T-helper 9 cell (primary cell): ENCODE measurements at places on chromosomes 3 and 15.
A peak's percentile ranks its signal among the peaks of the same experiment; 100 is the strongest.

DNA sequence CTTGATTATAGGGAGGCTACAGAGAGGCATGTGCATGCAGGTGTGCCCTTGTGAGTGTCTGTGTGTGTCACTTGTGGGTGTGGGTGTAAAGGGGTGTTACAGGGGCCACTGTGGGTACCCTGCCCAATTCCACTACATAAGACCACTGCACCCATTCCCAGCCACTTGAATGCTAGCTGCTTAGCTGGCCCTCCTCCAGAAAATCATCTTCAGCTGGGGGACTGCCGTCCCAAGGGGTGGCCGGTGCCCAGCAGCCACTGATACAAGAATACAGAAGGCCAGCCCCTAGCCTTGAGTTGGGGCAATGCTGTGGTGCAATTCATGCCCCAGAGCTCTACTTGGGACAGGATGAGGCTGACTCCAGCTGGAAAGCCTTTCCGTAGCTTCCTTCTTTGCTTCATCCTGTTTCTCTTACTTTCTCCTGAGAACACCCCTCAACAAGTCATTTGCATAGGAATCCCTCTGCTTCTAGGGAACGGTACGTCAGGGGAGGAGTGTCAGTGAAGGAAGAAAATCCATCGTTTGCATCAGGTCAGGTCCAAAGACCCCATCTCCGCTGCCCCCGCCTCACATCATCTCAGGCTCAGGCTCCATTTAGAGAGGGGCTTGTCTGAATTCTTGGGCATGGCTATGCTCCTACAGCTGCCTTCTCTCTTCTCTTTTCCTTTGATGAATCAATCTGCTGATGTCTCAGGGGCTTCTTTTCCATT, 72.0 kb downstream of the SCN5A start:
- DNase-seq, result no peak

GRCh38 chr3:145266368-145266767, 894.6 kb downstream of the PLOD2 start:
- DNase-seq, result no peak

DNA sequence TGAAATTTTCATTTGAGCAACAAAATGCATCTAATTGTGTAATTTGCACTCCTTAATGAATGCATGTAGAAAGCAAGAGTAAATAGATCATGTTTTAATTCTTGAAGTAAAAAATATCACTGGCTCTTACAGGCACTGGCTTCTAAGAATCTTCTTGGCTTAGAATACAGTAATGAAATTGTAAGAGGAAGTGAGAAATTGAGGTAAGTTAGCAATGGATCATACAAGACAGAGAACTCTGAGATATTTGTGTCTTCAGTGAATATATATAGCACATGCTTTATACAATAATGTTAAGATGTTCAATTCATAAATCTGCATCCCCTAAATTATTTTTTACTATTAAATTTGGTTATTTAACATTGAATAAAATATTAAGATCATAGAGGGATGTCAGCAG, 465.0 kb downstream of the CNTN3 start:
- no peak for DNase-seq

GRCh38 chr3:16512435-16513140, 911 bp downstream of the RFTN1 start:
- DNase-seq, result peak; percentile 38

DNA sequence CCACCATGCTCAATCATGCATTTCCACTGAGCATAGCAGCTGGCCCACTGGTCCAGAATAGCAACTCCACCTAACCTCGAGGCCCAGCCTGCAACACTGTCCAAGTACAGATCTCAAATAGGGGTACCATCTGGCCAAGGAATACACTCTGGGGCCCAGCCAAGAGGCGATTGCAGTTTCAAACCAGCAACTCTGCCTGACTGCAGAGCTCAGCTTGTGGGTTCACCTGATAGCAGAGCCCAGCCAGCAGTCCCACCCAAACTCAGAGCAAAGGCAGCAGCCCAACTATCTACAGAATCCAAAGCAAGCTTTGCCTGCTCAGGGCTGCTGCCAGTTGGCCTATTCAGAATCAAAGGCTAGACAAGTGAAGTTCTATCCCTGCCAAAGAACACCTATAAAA, 30.5 kb downstream of the POLQ start:
- DNase-seq, result no peak

- no peak for DNase-seq
Observed at GRCh38 chr3:137219801-137220445, 262.1 kb downstream of the IL20RB start.

DNA sequence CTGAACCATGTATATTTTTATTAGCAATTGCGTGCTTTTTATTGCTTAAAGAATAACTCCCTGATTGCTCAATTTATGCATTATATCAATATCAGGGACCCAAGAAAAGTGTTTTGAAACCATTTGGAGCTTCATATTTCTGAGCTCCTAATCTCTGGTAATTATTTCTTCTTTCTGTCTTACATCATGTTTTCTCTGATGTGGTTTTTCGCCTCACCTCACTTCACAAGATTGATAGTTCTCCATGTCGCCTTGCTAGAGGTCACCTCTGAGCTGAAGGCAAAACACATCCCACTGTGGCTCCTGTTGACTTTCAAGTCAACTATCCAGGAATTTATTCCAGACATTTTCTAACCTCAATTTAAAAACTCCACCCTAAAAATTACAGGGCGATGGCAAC, 837.4 kb downstream of the CADM2 start:
- DNase-seq, result no peak

- no peak for DNase-seq
Observed at GRCh38 chr3:86969500-86970189, 21.3 kb downstream of the VGLL3 start.

DNA sequence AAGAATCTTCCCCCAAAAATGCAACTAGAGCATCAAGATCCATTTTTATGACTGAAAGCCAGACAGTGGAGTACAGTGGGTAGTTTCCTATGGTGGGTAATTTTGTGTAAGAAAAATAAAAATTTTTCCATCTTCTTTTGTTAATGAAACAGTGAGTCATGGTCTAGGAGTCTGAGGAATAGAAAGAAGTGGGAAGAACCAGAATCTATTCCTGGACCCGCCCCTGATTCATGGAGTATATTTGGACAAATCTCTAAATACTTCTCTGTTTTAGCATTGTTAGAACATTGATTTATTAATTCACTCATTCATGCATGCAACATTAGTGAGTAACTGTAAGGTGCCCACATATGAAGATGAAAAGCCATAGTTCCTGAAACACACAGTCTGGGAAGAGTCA, 304.5 kb upstream of the GPR149 start:
- DNase-seq, result no peak

DNA sequence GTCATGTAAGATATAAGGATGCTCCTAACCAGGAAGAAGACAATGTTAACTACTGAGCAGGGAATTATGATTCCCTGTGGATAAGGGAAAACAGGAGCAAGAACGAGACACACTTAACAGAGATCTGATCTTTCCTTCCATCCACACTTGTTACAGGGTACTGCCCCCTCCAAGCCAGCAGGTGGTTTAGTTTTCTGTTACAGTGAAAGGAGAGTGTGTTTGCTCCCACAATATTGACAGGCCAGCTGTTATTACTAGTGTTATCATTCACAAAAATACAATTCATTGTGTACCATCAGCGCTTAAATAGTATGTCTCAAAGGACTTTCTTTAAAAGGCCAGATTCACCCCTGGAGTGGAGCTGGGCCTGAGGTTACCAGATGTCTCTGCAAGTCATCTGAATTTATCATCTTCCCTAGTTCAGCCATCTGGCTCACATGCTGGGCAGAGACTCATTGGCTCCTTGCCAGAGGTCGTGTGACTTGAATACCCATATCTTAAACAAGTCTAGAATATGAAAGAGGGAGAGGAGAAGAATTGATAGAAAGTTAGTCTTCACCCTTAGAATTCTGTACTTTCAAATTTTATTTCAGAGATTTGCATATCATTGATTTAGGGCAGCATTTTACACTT, 16.8 kb upstream of the FMN1 start:
- no peak for DNase-seq

GRCh38 chr3:4314688-4315087, 11.5 kb downstream of the SETMAR start:
- no peak for DNase-seq

DNA sequence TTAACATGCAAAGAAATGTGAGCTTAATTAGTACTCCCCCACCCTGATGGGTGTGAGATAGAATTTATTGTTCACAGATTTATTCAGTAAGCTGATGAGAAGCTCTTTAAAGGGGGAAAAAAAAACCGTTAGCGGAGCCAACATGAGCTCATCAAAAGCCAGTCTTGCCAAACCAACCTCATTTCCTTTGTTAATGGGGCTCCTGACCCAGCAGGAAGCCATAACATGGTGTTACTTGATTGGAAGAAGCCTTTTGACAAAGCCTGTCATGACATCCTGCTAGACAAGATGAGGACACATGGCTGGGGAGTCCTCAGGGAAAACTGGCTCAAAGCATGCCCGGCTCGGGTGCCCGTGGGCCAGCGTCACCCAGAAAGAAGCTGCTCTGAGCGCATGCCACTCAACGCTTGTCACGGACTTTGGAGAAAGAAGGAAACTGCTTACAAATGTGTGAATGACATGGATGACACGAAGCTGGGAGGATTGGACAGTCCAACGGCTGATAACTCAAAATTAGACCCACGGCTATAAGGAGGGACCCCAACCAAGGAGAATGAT, 64.6 kb downstream of the SLCO2A1 start:
- DNase-seq, result no peak

DNA sequence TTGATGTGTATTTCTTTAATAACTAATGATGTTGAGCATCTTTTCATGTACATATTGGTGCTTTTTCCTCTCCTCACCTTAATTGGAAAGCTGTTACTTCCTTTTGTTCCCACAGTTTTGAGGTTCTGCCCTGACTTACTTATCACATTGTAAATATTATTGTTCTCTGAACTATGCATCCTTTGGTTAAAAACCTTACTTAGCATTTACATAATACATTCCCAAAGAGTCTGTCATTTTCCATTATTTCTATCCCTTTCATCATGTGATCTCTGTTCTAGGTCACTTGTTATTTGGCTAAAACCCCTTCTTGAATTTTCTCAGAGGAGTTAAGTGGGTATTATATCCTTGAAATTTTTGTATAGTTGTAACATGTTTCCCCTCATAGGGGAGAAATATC, 33.0 kb downstream of the SLC12A6 start:
- no peak for DNase-seq

DNA sequence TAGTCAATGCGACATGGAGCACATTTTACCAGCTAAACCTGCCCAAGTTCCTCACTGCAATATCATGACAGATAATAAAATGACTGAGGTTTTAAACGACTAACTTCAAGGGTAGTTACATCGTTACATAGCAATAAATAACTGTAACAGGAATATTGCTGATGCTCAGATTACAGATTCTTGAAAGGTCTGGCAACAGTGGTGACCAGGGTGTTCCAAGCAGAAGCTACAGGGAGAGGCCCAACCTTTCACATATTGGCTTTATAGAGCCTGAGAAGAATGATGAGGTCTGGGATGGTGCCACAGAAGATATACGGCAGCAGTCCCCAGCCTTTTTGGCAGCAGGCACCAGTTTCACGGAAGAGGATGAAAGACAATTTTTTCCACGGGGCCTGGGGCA, 51.1 kb upstream of the CSPG5 start:
- no peak for DNase-seq

- no peak for DNase-seq
Observed at GRCh38 chr15:78203346-78204225, 30.8 kb downstream of the ACSBG1 start.

DNA sequence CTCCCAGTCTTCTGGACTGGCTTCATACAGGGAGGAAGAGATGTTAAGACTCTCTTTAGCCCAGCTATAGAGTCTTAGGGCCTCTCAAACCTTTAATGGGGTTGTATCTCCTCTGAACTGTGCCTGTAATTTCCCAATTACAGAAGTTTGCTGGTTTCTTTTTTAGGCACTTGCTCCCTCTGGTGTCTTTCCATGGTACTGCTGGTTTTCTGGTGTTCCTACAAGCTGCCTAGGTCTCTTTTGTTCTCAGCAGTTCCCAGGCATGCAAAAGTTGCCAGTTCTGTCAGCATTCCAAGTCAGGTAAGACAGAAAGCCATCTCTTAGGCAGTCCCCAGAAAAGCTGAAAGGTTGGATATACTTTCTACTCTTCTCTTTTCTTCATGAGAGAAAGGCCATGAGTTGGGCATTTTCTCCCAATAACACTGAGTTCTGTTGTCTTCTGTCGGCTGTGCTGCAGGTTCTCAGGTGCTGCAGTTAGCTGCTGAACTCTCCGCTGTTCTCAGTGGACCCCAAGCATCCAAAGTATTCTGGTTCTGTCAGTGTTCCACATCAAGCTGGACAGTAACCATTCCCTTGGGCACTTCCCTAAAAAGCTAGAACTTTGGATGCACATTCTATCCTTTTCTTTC, 54.4 kb upstream of the EHHADH start:
- peak; percentile 14 for DNase-seq

- no peak for DNase-seq
Observed at GRCh38 chr15:49721621-49722020, 100.8 kb downstream of the DTWD1 start.

DNA sequence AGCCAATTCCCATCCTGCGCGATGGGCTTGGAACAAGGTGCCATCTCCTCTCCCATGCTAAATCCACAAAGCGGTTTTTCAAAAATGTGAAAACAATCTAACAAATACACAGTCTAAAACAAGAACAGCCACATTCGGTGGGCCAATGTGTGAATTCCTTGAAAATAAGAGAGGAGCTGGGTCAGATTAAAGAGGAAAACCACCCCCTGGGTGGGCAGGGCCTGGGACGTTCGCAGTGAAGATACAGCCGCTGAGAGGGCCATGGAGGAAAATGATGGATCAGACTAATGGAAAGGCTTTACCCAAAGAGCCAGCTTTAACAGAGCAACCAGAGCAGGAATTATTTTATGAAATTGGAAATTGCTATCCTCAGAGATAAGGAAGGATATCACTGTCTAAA, 27.4 kb downstream of the PRR20G start:
- DNase-seq, result no peak

DNA sequence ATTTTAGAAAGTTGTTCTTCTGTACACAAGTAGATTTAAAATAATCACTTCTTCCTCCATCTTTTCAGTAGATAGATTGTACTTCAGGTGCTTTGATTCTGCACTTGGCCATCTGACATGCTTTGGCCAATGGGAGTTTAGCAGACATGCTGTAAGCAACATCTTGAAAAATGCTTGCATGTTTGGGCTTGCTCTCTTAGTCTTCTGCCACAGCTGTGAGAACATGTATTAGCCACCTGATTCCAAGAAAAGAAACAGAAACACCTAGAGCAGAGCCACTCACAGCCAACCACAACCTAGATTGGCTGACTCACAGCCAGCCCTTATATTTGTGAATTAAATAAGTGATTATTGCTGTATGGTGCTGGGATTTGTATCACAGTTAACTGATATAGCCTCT, 70.2 kb upstream of the GADL1 start:
- DNase-seq, result no peak

DNA sequence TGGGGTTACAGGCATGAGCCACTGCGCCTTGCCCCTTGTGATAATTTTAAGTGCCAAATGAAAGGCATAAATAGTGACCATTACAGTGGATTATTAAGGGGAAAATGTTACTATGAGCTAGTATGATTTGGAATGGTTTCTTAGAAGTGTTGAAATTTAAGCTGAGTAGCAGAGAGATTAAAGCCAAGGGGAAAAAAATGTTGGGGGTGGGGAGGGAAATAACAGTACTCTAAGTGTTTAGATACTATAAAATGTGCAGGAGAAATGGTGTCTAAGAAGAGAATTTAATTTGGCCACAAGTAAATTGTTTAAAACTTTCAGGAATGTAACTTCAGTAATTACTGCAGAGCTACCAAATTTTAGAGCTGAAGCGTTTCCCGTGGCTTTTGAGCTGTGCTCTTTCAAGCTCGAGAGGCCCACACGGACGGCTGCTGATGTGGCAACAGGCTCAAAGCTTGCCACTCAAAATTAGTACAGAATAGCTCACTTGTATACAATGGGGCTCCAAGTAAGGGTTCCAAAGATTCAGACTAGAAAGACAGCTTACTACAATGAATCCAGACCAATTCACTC, 23.9 kb upstream of the SLC12A8 start:
- DNase-seq, result no peak
